HFFc6 (cell line): ENCODE measurements at places on chromosomes 1 and 21.

GRCh38 chr1:156489166-156489934 lies 11.2 kb downstream of the MEF2D start:
- peak overlapping the region; percentile 75 for H3K4me3 ChIP-seq
- H3K27ac ChIP-seq, result peak overlapping the region; percentile 80
- H3K4me1 ChIP-seq, result peaks cover 78% of the 10 kb centered on the region

DNA sequence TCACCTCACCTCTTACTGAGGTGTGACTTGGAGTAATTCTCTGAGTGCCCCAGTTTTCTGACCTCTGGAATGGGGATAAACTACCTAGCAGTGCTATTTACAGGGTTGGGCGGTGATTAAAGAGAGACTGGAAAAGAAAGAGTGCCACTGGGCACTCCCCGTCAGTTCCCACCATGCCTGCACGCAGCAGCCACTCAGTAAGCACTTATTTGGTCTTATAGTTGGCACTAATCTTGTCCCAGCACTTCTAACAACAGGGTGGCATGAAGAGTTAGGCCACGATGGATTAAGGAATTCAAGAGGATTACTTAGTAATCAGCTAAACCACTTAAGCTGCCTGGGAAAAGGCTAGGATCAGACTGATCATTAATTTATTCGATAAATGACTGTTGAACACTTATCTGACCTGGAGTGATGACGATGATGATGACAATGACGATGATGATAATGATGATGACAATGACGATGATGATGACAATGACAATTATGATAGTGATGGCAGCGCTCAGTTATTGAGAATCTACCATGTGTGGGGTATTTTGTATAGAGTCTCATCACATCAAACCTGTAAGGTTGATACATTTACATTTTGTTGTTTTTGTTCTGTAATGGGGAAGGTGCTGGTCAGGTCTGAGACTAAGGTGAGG lies 5.4 kb downstream of the CITED4 start:
- no peak overlapping the region for H3K27ac ChIP-seq
- H3K27me3 ChIP-seq, result peaks cover 5% of the 10 kb centered on the region
- no peaks in the 10 kb centered on the region for H3K36me3 ChIP-seq
- no peaks in the 10 kb centered on the region for H3K4me1 ChIP-seq
- no peak for DNase-seq
- no peak overlapping the region for H3K4me3 ChIP-seq

GRCh38 chr21:20698585-20698984 lies 299.6 kb upstream of the NCAM2 start:
- no peaks in the 10 kb centered on the region for H3K4me1 ChIP-seq
- H3K27ac ChIP-seq, result no peak overlapping the region
- no peaks in the 10 kb centered on the region; the same call in 1 of the 2 replicates for H3K36me3 ChIP-seq
- DNase-seq, result no peak
- no peaks in the 10 kb centered on the region for H3K27me3 ChIP-seq

DNA sequence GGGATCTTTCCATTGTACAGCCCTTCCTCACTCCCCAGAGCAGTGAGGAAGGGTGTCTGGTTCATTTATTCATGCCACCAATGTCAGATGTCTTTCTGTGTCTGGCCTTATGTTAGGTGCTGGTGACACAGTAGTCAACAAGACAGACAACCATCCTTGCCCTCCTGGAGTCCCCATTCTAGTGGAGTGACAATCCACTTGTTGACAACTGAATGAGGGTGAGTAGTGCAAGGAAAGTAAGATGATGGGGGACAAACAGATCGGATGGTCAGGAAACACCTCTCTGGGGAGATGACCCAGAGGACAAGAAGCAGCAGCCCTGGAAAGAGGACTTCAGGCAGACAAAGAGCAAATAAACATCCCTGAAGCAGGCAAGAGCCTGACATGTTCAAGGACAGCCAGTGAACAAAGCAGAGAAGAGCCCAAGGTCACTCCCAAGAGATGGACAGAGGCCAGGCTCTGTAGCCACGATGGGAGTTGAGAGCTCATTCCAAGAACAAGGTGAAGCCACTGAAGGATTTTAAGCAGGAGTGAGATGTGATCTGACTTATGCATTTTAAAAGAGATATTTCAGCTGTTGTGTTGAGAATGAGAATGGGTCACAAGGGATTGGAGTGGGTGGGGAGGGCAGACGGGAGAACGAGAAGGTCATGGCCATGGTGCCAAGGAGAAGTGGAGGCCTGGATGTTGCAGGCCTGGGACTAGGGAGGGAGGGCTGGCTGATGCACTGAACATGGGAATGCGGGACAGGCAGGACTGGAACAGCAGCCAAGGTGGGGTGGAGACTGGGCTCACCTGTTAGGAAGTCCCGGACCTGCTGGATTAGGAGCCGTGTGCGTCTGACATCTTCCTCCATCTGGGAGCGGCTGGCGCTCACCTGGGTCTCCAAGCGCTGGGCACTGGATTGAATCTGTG lies 30.2 kb downstream of the LAMB3 start:
- H3K27me3 ChIP-seq, result peaks cover 1% of the 10 kb centered on the region
- peaks cover 5% of the 10 kb centered on the region; the same call in 1 of the 2 replicates for H3K36me3 ChIP-seq
- no peak for DNase-seq
- peaks cover 39% of the 10 kb centered on the region for H3K4me1 ChIP-seq
- no peak overlapping the region for H3K4me3 ChIP-seq
- no peak overlapping the region for H3K27ac ChIP-seq

GRCh38 chr1:33072707-33073106 lies 8.2 kb upstream of the AZIN2 start:
- H3K27me3 ChIP-seq, result peaks cover 2% of the 10 kb centered on the region
- H3K27ac ChIP-seq, result no peak overlapping the region
- no peaks in the 10 kb centered on the region for H3K36me3 ChIP-seq
- no peak overlapping the region for H3K4me3 ChIP-seq

DNA sequence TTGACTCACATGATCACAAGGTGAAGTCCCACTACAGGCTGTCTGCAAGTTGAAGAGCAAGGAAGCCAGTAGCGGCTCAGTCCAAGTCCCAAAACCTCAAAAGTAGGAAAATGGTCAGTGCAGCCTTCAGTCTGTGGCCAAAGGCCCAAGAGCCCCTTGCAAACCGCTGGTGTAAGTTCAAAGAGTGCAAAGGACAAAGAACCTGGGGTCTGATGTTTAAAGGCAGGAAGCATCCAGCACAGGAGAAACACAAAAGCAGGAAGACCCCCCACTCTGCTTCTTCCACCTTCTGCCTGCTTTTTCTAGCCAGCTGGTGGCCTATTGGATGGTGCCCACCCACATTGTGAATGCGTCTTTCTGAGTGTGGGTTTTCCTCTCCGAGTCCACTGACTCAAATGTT lies 2222.6 kb downstream of the MRPL39 start:
- no peak overlapping the region for H3K4me3 ChIP-seq
- H3K27ac ChIP-seq, result no peak overlapping the region
- no peaks in the 10 kb centered on the region for H3K27me3 ChIP-seq
- no peak for DNase-seq

DNA sequence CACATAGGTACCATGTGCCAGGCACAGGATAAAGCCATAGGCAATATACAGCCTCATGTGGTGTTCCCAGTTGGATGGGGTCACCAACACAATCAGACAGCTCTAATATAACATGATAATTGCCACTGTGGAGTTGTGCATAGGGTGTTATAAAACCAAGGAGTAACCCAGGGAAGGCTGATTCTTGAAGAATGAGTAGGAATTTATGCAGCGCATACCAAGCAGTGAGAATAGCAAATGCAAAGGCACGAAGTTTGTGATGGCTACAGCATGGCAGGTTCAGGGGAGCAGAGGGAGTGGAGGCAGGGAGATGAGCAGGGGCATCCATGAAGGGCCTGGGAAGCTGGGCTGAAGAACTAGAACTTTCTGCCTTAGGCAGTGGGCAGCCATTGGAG lies 20.4 kb upstream of the SLC2A1 start:
- peaks cover 9% of the 10 kb centered on the region; the same call in 1 of the 2 replicates for H3K36me3 ChIP-seq
- H3K27me3 ChIP-seq, result peaks cover 7% of the 10 kb centered on the region; the same call in 1 of the 2 replicates
- peak overlapping the region; percentile 65; the same call in 1 of the 2 replicates for H3K27ac ChIP-seq
- no peak for DNase-seq
- peak overlapping the region; percentile 3; the same call in 1 of the 2 replicates for H3K4me3 ChIP-seq

- no peaks in the 10 kb centered on the region for H3K27me3 ChIP-seq
- no peak overlapping the region for H3K27ac ChIP-seq
- no peak overlapping the region for H3K4me3 ChIP-seq
These were observed 186.0 kb upstream of the OLFM3 start for GRCh38 chr1:102182603-102183260.

DNA sequence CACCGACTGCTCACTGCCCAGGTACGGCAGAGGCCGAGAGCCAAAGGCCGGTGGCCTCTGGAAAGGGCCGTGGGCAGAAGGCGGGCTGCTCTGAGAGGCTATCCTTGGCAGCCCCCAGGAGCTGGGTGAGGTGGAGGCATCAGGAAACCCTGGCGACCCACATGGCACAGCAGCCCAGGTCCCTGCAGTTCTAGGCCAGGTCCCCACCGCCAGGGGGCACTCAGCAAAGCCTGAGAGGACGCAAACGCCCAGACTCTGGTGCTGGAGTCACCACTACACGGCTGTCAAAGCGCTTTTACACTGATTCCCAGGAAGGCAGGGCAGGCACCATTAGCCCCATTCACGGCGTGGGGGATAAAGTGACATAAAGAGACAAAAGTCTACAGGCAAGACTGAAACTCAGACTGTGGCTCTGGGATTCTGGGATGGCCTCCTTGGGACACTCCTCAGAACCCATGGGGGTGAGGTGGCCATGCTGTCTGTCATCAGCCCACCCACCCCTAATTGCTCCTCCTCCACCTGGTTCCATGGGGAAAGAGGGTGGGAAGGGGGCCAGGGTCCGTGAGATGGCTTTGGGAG lies 4.9 kb downstream of the PLEKHG5 start:
- no peaks in the 10 kb centered on the region for H3K36me3 ChIP-seq
- H3K4me3 ChIP-seq, result peak overlapping the region; percentile 34; the same call in 1 of the 2 replicates
- no peak overlapping the region for H3K27ac ChIP-seq
- DNase-seq, result peak; percentile 72

- no peak overlapping the region for H3K27ac ChIP-seq
- peaks cover 3% of the 10 kb centered on the region for H3K27me3 ChIP-seq
- H3K4me3 ChIP-seq, result no peak overlapping the region
- H3K4me1 ChIP-seq, result peaks cover 28% of the 10 kb centered on the region
- DNase-seq, result no peak
- H3K36me3 ChIP-seq, result peaks cover 6% of the 10 kb centered on the region
These were observed 32.3 kb downstream of the IVNS1ABP start for GRCh38 chr1:185284533-185285276.

DNA sequence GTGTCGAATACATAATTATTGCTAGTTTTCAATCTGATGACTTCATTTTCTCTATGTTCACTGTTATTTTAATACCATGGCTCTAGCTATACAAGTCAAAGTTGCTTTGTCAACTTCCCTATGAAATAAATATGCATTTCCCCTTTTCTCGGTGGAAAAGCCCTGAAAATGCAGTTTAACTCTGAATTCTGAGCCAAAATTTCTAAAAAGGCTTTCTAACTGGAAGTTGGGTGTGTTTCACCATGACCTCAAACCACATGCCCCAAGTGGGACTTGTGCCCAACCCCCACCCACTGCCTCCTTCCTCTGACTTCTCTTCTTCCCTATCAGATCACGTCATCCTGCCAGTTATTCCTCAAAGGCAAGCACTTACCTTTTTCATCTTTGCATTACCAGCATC lies 8.9 kb downstream of the MKNK1 start:
- no peak overlapping the region for H3K27ac ChIP-seq
- peaks cover 32% of the 10 kb centered on the region for H3K36me3 ChIP-seq
- no peaks in the 10 kb centered on the region for H3K27me3 ChIP-seq
- peaks cover 16% of the 10 kb centered on the region for H3K4me1 ChIP-seq

GRCh38 chr1:184300446-184300845 lies 86.4 kb upstream of the C1orf21 start:
- DNase-seq, result peak; percentile 26
- no peaks in the 10 kb centered on the region; the same call in none of the 2 replicates for H3K27me3 ChIP-seq
- peak overlapping the region; percentile 60 for H3K27ac ChIP-seq
- peak overlapping the region; percentile 55 for H3K4me3 ChIP-seq
- peaks cover 25% of the 10 kb centered on the region for H3K36me3 ChIP-seq

DNA sequence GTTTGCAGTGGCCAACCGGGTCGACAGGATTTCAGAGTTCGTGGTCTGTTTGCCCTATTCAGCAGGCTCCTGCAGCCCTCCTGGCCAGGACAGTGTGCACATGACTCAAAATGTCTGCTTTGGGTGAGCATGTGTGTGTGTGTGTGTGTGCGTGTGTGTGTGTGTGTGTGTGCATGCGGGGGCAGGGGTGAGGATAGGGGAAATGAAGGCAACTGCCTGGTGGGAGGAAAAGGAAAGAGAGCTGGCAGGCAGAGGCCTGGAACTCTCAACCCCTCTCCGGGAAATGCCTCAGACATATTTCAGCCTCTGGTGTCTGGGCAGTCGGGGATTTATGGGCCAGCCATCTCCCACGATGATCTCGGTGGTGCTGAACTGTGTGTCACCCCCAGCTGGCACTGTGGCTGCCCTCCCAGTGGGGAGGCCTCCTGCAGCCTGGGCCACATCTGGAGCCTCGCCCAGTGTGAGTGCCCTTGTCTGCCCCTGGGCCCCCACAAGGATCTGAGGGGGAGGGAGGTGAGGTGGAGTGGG lies 15.2 kb downstream of the CDCP2 start:
- peak overlapping the region; percentile 61 for H3K27ac ChIP-seq
- no peak for DNase-seq
- no peak overlapping the region; the same call in 1 of the 2 replicates for H3K4me3 ChIP-seq
- H3K4me1 ChIP-seq, result peaks cover 39% of the 10 kb centered on the region
- H3K27me3 ChIP-seq, result peaks cover 2% of the 10 kb centered on the region
- H3K36me3 ChIP-seq, result no peaks in the 10 kb centered on the region

DNA sequence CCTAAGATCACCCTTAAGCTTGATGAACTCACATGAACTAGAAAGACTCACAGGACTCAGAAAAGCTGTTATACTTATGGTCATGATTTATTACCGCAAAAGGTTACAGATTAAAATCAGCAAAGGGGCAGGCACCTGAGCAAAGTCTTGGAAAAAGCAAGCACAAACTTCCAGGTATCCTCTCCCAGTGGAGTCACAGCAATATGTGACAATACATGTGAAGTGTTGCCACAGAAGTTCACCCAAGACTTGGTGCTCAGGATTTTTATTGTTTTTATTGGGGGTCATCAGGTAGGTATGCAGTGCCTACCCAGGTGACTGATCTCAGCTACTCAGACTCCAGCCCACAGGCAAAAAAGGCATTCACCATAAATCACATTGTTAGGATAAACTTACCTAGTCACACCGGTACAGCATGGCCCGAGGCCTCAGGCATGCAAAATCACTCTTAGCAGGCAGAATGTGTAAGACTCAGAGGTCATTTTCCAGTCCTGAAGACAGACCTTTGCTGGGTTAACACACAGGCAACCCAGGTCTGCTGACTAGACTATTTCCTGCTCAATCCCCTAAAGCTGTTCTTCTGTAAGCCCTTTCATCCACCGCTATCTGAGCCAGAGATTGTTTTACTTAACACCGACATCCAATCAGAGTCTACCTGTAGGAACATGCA lies 55.6 kb downstream of the SSX2IP start:
- DNase-seq, result no peak
- no peak overlapping the region for H3K27ac ChIP-seq
- H3K27me3 ChIP-seq, result peaks cover 2% of the 10 kb centered on the region; the same call in 1 of the 2 replicates
- peaks cover 8% of the 10 kb centered on the region for H3K36me3 ChIP-seq
- no peak overlapping the region for H3K4me3 ChIP-seq

GRCh38 chr1:202038688-202039346 lies 28.4 kb downstream of the ELF3 start:
- H3K4me1 ChIP-seq, result peaks cover 9% of the 10 kb centered on the region; the same call in 1 of the 2 replicates
- DNase-seq, result no peak
- no peaks in the 10 kb centered on the region for H3K36me3 ChIP-seq
- H3K27me3 ChIP-seq, result peaks cover 18% of the 10 kb centered on the region
- H3K27ac ChIP-seq, result no peak overlapping the region
